ENCODE measurements at places on chromosomes 4 and X.

GRCh38 chr4:88244816-88245579 is 39.4 kb downstream of the PPM1K start:
- no peak for DNase-seq

DNA sequence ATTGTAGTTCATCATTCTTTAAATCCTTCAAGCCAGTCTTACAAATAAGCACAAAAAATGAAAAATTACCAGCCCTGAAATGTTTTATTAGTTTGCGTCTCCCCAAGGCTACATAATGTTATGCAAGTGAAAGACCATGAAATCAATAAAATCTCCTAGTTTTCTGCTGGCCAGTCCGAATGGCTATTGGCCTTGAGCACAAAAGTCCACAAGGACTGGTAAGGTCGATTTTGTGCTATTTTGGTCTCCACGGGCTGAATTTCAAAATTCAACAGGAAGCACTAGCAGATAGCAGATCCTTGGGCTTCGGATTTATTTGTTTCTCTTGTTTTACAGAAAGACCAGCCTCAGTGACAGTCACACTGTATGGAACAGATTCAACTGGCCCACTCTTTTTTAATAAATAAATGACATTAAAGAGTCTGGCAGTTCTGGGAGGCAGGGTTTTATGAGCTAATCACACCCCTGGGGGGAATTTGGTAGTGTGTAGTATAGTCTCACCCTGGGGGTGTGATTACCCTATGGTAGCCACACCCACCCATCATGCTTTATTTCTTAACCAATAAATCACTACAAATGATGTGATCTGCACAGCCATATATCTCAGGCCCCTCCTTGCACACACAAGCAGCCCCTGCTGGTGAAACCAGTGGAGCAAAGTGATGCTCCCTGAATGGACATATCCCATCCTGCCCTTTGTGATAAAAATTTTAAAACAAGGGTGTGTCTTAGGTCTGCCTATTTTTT is 51.1 kb upstream of the TMEM33 start:
- no peak for DNase-seq

GRCh38 chr4:95256108-95256835 is 292.5 kb downstream of the UNC5C start:
- no peak for DNase-seq

- DNase-seq = peak; percentile 17
Measured at GRCh38 chr4:143406523-143406922, 69.8 kb downstream of the GAB1 start.

- DNase-seq = no peak
Measured at GRCh38 chr4:8114456-8115202, 44.0 kb downstream of the ABLIM2 start.

DNA sequence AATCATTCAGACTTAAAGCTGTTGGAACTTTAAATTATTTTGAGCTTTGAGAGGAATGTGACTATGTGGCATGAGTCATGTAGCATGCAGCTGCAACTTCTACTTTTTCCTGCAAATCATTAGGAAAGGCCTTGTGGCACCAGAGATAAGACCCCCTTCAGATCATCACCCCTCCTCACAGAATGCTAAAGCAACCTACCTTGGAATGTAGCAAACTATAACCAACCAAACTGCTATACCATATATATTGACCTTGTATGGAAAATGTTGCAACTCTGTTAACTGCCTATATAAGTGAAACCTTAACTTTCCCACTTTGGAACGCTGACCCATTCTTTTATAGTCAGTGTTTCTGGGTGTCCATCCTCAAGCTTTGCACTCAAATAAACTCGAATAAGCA is 32.0 kb downstream of the ATXN3L start:
- DNase-seq = no peak

DNA sequence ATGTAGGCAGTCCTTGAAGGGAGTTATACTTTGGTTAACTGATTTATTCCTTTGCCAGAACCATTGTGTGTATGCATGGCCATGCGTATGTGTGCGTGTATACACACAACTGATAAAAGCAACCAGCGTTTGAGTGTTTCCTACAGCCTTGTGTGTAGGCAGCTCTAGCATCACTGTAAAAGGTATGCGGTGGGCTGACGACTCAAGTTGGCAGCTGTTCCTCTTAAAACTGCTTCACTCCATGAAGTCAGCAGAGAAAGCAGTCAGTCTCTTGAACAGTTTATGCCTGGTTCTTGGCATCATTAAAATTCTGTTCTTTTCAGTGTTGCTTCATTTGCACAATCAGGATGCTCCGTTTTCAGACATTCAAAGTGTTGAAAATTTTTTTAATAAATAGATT is 103.5 kb upstream of the FRMPD4 start:
- no peak for DNase-seq
